Activated naive CD4-positive, alpha-beta T cell treated with anti-CD3 and anti-CD28 coated beads, Interleukin-2, amount 50 U/mL, for 72 hours (primary cell): ENCODE measurements at places on chromosomes 1 and 21.

GRCh38 chr1:37325509-37326437, 148.6 kb upstream of the ZC3H12A start:
- DNase-seq = no peak

- no peak for DNase-seq
These were observed 5.3 kb upstream of the ID3 start for GRCh38 chr1:23564529-23565122.

- no peak for DNase-seq
These were observed 84.6 kb upstream of the DPYD start for GRCh38 chr1:98005326-98006010.

GRCh38 chr1:21793104-21793503, 10.2 kb upstream of the USP48 start:
- DNase-seq = no peak

GRCh38 chr1:163083690-163084089, 14.5 kb downstream of the RGS4 start:
- DNase-seq = no peak

GRCh38 chr1:115222616-115223402, 115.2 kb downstream of the NGF start:
- DNase-seq = no peak

GRCh38 chr1:84299536-84300170, 1.9 kb upstream of the SAMD13 start:
- no peak for DNase-seq

DNA sequence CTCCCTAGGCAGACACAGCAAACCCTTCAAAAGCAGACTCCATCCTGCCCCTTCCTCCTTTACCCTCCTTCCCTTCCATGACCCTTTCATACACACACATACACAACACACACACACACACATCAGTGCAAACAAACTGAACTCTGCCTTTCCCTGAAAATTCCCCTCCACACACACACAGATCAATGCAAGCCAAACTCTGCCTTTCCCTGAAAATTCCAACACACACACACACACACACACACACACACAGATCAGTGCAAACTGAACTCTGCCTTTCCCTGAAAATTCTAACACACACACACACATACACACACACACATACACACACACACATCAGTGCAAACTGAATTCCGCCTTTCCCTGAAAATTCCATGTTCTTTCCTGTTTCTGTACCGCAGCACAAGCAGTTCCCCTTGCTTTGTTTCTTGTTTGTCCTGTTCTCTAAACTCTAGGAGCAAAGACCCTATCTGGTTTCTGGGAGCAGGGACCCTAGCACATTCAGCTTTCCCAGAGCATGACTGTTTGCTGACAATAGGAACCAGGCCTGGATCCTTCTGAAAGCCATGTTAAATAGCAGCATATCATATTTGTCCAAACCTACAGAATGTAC, 91.0 kb downstream of the PTPN14 start:
- DNase-seq = no peak

DNA sequence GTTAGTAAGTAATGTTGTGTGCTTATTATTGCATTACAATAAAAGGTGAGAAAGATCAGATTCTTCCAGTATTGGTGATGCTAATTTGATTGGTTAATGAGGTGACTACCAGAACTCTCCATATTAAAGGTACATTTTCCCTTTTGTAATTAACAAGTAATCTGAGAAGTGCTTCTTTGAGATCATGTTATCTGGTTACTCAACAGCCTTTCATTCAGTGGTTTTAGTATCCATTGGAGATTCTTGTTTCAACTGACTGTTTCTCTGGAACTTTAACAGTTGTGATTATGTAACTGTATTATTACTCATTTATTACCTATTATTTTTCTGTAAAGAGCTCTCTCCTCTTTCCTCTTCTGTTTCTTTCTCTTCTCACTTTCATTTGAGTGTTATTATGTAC, 86.7 kb downstream of the PEX14 start:
- DNase-seq = no peak

DNA sequence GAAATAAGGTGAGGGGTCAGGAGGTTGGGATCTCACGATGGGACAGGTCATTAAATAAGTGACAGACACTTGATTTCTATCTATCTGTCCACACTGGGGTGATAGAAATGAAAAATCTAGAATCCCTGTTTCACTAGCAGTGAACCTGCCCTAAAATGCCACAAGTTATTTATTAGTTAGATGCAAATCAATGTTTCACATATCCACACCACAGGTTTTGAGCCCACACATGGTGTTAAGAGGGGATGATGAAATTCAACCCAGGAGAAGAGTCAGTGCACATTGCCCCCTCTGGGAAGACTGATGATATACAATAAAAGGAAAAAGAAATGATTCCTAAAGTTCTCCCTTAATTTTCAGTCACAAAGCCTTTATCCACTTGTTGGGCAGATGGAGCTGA, 10.1 kb upstream of the NTPCR start:
- no peak for DNase-seq

DNA sequence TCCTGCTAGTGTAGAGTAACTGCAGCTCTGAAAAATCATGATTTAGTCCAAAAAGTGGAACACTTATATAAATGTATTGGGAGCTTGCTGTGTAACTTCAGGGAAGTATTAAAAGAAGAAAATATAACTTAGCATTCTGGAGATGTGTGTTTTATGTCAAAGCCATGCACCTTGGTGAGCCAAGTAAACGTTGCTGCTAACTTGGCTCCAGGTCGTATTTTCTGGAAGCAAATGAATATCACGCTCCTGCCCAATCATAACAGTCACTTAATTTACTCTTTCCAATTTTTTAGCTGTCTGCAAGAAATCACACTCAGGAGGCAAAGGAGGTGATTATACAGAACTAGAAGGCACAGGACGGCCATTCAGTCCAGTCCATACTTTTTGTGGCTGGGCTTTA, 61.1 kb downstream of the DOP1B start:
- no peak for DNase-seq

DNA sequence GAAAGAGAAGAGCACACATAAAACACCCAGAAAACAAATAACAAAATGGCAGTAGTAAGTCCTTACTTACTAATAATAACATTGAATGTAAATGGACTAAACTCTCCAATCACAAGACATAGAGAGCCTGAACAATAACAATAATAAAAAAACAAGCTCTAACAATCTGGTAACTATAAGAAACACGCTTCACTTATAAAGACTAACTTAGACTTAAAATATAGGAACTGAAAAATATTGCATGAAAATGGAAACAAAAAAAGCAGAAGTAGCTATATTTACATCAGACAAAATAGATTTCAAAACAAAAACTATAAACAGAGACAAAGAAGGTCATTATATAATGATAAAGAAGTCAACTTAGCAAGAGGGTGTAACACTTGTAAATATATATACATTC, 83.1 kb upstream of the LYPLAL1 start:
- DNase-seq = no peak

GRCh38 chr1:184805667-184806295, 51.1 kb upstream of the EDEM3 start:
- peak; percentile 85 for DNase-seq

DNA sequence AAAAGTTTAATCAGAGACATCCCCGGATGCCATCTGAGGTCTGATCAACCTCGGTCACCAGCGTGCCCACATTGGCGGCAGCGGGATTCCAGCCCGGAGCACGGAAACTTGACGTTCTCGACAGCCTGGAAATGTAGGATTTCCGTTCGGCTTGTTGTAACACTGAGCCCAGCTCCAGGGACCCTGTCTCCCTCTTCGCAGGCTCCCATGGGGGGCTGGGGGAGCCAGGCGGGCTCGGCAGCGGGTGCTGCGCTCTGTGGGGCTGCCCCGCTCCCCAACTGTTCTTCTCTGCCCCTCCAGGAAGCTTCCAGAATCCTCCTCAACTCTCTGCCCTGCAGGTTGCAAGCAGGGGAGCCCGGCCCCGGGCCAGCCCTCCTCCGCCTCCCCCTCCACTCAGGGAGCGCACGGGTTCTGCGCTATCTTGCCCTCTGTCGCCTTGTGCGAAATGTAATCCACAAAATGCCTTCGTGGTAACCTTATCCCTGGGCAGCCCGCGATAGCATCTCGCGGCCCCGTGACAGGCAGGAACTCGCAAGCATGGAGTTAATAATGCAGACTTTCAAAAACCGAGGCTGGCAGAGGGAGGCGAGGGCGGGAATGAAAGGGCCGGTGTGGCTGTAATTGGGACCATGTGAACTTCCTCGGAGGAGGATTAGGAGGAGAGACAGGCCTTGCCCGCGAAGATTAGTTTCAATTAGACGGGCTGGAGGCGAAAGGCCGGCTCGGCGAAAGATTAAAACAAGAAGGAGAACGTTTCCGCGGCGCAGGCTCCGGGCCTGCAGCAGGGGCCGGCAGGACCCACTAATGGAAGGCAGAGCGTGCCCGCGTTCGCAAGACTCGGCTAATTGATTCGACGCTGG, 53.9 kb upstream of the TTC34 start:
- no peak for DNase-seq

DNA sequence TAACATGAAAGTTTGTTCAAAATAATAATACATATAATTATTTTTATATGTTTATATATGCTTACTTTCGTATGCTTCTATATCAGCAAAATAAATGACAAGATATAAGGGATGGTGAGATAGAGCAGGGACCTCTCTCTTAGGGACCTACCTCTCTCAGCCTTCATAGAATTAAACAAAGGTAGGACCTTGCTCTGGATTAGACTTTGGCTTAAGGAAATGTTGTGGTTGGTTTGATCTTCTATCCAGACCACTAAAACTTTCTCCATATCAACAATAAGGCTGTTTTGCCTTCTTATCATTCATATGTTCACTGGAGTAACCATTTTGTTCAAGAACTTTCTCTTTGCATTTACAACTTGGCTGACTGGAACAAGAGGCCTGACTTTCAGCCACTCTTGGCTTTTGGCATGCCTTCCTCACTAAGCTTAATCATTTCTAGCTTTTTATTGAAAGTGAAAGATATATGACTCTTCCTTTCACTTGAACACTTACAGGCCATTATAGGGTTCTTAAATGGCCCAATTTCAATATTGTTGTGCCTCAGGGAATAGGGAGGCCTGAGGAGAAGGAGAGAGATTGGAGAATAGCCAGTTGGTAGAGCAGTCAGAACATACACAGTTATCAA, 14.4 kb downstream of the FRRS1 start:
- DNase-seq = no peak

DNA sequence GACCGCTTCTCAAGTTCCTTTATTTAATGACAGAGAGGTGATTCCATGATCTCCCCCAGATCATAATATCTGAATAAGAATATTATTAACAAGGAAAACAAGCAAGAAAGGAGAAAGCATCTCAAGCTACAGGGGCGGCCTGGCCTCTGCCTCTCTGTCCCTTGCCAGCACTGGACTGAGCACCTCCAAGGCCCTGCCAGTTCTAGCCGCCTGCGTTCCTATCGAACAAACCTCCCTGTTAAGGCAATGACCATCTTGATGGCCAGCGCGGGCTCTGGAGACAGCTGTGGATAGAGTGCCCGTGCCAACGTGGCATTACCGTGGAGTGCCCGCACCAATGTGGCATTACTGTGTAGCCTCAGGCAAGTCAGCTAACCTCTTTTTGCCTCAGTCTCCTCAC, 84.8 kb downstream of the NPHP4 start:
- no peak for DNase-seq
